ENCODE measurements at places on chromosomes 1 and 21.

DNA sequence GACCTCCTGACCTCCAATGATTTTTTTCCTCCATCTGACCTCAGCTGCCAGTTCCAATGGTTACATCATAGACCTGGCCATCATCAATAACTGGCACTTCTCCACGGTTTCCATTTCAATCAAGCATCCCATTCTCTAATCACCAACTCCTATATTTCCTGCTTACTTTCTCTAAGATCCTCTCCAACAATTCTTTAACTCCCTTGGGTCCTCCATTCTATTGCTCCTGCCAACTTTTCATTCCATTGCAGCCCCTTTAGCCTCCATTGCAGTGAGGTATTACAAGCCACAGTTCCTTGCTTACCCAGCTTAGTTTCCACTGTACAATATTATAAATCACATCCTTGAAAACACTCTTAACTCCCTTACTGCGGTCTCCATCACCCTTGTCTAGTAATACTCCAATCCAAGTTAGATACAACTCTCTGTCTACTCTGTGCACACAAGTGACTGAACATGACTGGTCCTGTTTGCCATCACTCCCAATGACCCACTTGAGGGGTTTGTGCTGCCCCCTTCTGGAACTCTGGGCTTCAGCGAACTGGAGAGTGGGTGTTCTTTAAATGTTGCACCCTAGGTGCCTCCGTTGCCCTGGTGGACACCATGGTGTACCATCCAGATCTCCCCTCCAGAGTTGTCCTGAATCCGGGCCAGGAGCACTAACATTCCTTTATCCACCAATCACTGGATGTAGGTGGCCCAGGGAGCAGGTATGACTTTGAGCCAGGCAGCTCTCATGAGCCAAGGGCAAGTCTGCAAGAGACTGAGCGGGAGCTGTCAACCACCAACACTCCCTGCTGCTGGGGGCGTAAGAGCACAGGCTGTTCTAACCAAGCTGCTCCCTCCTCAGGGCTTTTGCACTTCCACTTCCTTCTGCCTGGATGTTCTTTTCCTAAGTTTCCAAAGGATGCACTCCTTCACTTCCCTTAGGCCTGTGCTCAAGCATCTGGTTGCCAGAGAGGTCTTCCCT lies 3.7 kb upstream of the FNDC7 start:
- DNase-seq, result no peak

DNA sequence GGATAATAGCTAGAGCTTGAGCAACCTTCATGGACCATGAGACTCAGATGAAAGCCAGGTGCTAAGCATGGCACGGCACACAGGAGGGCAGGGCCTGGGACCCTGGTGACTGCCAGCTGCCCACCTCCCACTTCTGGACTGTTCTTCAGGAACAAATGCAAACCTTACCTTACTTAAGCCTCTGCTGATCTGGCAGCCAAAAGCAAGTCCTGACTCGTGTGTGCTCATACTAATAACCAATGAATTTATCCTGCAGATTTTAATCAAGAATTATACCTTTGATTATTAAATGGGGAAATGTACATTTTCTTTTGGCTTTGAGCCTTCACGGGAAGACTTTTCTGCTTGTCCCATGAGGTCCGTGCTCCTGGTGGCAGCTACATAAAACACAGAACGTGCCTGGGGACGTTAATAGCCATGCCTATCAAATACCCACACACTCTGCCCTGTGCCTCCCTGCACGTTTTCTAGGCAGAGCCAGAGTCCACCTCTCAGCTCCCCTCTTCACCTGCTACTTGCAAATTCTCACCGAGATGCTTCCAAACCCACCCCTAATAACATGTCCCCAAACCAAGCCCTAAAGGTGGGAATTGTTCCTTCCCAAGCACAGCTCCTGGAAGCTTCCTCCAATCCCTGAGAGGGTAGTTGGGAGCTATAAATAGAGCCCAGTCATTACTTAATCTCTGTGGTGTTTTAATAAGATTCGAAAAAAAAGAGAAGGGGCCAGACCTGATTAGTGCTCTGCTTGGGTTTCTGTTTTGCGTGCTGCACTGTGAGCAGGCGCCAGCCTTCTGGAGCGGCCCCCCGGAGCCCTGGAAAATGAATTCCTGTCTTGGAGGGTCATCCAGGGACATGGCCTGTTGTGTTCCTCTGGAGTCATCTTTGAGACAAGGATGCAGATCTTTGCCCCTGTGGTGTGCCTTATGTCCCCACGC lies 33.5 kb downstream of the SLC1A7 start:
- DNase-seq, result no peak

GRCh38 chr1:240134113-240134512 lies 42.4 kb downstream of the FMN2 start:
- no peak for DNase-seq

DNA sequence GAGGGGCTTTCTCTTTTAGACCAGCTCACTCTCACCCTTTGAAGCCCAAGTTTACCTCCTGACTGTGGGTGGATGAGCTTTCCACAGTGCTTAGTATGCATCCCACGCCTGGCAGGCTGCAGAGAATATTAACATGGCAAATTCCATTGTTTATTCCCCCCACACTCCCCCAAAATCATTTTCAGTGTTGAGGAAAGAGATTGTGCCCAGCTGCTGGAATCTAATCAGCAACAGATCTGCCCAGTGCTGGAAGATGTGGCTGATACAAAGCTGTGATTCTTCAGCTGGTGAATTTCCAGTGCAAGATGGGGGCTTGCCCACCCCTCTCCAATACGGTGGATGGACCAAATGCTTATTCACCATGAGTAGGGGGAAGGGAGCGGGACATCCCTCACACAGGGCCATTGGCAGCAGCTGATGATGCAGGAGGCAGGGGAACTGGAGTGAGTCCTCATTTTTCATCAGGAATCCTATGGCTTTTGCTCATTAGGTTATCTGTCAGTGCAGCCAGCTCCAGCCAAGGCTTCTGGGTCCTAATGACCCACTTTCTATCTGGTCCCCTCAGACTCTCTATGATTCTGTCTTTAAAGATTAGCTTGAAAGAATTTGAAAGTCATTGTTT lies 39.7 kb upstream of the KCNA3 start:
- DNase-seq, result no peak

GRCh38 chr1:80917826-80918225 lies 882.9 kb upstream of the ADGRL2 start:
- DNase-seq, result no peak

GRCh38 chr1:248621770-248622169 lies 13.1 kb downstream of the OR2T11 start:
- no peak for DNase-seq

DNA sequence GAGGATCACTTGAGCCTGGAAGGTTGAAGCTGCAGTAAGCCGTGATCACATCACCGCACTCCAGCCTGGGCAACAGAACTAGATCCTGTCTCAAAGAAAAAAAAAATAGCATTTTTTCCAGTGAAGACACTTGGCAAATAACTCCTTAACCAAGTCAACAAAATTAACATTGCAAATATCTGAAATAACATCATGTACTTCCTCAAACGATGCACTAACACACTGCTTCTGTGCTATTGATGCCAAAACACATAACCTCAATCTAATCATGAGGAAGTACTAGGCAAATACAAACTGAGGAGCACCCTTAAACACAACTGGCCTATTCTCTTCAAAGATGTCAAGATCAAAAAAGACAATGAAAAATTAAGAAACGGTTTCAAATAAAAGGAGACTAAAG lies 32.3 kb downstream of the PABPC4 start:
- no peak for DNase-seq

DNA sequence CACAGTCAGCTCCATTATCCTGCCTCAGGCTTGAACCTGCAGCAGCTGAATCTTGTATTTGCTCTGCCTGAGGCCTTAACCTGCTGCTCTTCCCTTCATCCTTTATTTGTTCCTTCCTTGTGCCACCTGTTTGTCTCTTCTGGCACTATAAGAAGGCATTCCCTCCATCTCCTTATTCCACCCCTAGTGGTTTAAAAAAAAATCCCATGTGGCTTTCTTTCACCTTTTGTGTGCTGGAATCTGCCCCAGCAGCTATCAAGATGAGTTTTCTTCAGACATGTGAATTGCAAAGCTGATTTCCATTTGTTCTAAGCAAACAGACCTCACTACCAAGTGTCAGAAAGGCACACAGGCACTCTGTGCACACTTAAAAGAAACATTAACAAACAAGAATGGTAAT lies 294.6 kb downstream of the TTLL7 start:
- no peak for DNase-seq

DNA sequence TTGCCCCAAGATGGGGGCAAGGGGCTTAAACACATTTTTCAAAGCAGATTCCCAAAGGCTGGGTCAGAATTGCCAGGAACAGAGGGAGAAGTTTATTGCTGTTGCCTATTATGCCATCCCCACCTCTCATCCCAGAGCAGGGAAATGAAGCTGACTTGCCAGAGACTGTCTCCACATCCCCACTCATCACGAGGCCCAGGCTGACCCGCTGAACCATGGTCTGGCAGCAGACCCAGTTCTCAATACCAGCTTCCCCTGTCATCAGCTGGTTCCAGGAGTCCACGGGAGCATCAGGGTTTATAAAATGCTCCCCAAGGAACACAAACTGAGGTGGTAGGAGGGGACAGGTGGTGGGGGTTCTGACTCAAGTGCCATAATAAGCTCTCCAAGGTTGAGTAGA lies 605.9 kb downstream of the NPHP4 start:
- no peak for DNase-seq

GRCh38 chr1:119594376-119594775 lies 53.7 kb downstream of the ZNF697 start:
- no peak for DNase-seq

- no peak for DNase-seq
These were observed 2.2 kb downstream of the AJAP1 start for GRCh38 chr1:4656533-4657140.

DNA sequence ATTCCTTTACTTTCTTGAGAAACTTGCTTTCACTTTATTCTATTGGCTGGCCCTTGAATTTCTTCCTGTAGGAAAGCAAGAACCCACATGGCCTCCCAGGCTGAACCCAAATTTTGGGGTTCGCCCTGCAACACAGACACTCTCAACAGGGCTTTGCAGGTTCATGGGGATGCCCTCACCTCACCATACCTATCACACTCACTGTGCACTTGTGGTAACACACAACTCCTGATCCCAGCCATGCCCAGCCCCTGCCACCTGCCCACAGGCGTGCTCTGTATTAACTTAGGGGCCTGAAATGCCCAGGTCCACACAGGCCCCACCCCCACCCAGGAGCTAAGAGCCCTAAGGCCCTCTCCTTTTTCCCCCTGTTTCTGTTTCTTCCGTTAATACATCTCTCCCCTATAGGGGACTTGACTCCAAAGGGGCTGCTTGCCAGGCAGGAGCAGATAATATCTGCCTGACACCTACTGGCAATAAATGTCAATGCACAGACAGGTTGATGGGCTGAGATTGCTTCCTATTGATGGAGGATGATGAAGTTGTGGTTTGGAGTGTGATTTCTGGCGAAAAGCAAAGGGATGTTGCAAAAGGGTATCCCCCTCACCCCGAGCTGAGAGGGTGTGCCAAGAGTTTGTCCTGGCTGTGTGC lies 171.5 kb downstream of the AJAP1 start:
- DNase-seq, result no peak
